ENCODE measurements at places on chromosomes 12 and 14. TPM values are rescaled to one million over a fixed set of nuclear protein-coding genes. Genes with fewer than 3 reads are reported as not detected.

Gene PRR4
- not detected for total RNA-seq

DNA sequence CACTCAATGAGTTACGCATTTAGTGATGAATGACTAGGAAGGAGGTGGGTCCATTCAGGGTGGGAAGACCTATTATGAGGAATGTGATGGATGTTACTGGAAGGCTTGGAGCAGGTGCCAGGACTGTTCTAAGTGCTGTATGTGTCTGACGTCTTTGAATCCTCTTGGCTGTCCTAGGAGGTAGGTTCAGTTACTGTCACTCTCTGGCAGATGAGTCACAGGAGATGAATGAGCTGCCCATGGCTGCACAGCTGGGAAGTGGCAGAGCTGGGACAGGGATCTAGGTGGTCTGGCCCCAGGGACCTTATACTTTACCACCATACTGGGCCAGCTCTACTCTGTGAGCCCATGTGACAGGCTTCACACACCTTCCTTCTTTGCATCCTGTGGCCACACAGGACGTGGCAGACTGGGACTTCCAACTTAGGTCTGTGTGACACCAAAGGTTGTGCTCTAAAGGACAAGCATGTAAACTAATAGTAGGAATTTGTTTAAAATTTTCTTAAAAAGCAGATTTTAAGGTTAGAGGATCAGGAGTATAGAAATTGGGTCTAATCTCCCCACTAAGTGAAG lies 24.0 kb downstream of the TCTN1 start:
- DNase-seq, result no peak

Gene AQP6
- total RNA-seq, result not detected

- no peak for DNase-seq
Measured at GRCh38 chr14:93033983-93034670, 81.6 kb downstream of the ITPK1 start.

Gene SART3
- 27.6 TPM for total RNA-seq

DNA sequence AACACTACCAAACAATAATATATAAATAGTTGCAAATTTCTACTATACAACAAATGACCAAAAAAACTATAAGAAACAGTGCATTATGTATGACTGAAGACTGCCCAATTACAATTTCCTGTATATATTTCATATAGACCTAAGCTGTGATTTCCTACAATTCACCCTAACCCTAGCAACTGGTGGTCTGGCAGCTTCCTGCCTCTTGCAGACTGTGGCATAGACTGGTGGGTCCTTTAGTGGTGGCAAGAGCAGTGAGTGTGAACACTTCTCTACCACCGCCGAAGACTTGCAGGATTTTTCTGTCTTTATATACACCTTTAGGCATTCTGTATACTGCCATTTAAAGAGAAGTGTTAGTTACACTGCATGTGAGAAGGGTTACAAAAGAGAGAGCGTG lies 43.6 kb upstream of the CMAS start:
- DNase-seq, result no peak

DNA sequence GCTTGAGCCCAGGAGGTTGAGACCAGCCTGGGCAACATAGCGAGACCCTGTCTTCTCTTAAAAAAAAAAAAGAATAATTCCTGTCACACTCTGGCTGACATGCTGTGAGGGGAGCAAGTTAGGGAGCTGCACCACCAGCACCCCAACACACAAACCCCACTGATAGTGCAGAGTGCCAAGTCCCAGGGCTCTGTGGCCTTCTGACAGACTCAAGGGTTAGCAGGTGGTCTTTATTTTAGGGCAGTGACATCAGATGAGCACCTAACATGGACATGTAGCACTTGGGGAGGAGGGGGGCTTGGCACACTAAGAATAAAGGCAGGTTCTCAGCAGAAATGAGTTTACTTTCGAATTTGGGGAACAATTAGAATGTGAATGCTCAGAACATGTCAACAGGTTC lies 6.8 kb downstream of the USP5 start:
- DNase-seq, result no peak
